ENCODE measurements at places on chromosomes 11 and 22.

DNA sequence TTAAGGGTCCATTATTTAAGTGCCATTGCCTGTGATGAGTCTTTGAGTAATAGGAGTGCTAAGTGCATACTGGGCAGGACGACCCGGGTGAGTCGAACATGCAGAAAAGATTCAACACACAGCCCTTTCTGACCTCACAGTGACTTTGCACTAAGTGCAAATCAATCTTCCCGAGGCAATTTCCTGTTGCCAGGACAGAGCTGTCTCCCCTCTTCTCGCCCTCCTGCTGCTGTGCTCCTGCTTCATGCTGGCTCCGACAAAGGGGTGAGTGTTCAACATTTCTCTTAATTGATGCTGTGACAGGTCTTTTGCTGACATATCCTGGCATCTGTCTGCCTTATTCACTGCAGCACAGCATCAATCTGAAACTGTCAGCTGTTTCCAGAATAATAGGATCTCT lies 42.0 kb downstream of the MCHR1 start:
- peak; percentile 65 for DNase-seq

- DNase-seq, result no peak
Observed at GRCh38 chr11:128500493-128500892, 86.9 kb downstream of the ETS1 start.

GRCh38 chr11:74437441-74438042 lies 29.8 kb downstream of the KCNE3 start:
- DNase-seq, result no peak

- no peak for DNase-seq
Observed at GRCh38 chr22:23397008-23397612, 183.0 kb downstream of the IGLL1 start.

- DNase-seq, result no peak
Observed at GRCh38 chr11:71451596-71452198, 1.3 kb upstream of the NADSYN1 start.

- no peak for DNase-seq
Observed at GRCh38 chr22:39482768-39483167, 19.3 kb upstream of the MIEF1 start.

GRCh38 chr22:50542416-50542927 lies 3.2 kb upstream of the KLHDC7B start:
- DNase-seq, result peak; percentile 44

GRCh38 chr11:128357073-128357472 lies 230.3 kb downstream of the ETS1 start:
- DNase-seq, result no peak

- DNase-seq, result no peak
Observed at GRCh38 chr11:95076416-95076815, 9.7 kb downstream of the SRSF8 start.

DNA sequence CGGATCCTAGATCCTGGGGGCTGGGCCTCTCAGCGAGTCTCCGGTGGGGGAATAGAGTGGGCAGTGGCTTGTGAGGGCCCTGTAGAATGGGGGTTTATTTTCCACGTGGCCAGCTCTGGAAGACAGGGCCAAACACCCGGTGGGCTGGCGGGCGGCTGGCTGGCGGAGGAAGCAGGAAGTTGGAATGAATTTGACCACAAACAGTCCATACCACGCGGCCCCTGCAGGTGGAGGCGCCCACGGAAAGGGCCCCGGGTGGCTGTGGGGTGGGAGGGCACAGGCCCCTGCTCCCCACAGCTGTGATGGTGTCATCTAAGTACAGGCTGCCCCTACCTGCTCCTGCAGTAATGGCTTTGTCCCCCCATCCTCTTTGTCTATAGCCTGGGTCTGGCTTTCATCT lies 15.1 kb downstream of the MCAT start:
- no peak for DNase-seq

- DNase-seq, result no peak
Observed at GRCh38 chr11:33610903-33611302, 89.7 kb downstream of the C11orf91 start.

DNA sequence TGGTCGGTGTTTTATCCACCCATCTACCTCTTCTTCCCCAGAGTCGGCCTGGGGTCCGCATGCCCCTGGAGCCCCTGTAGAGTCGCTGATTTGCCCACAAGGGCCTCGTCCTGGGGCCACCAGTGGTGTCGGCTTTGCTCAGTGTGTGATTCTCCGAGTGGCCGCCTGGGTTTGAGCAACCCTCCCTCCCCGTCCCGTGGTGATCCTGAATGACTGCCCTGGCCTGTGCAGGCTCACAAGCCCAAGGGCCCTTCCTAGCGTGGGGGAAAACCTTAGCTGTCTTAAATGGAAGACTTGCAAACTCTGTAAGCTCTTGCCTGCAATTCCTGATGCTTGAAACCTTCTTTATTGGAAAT lies 128.3 kb downstream of the OSBP2 start:
- peak; percentile 35 for DNase-seq

GRCh38 chr22:30780026-30780425 lies 85.4 kb downstream of the OSBP2 start:
- peak; percentile 12 for DNase-seq
